Activated T-helper 1 cell treated with Interleukin-2 at 50 U/mL for 16 hours (primary cell): ENCODE measurements at places on chromosomes 3 and 15.

DNA sequence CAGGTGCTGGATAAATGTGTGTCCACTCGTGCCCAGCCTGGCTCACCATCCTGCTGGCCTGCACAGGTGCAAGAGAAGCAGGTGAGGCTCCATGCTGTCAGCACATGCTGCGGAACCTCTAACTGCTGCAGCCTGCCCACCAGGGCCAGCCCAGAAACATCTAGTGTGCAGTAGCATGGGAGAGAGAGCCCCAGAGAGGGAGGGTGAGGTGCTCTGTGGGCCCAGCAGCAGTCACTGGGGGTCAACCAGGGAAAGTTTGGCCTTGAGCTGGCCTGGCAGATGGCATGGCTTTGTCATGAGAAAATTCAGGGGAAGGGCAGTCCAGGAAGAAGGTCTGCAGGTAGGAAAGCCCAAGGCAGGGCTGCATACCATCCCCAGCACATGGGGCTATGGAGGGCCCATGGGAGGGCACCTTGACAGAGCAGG, 18.2 kb upstream of the PRR23E start:
- no peak for DNase-seq

DNA sequence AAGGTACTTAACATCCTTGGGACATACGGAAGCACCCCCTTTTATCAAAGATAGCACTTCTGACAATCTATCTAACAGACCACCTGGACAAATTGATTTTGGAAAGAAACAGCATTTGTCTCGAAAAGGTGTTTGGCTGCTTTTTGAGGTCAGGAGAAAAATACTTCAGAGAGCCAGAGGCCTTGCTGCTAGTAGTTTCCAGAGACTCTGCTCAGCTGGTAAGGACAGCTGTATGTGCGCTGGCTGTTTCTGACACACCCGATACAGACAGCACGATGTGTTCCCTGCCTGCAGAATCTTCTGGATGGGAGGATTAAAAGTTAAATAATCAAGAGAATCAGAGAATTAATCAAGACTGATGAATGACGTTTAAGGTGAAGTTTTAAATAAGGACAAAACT, 15.6 kb upstream of the GYG1 start:
- no peak for DNase-seq

DNA sequence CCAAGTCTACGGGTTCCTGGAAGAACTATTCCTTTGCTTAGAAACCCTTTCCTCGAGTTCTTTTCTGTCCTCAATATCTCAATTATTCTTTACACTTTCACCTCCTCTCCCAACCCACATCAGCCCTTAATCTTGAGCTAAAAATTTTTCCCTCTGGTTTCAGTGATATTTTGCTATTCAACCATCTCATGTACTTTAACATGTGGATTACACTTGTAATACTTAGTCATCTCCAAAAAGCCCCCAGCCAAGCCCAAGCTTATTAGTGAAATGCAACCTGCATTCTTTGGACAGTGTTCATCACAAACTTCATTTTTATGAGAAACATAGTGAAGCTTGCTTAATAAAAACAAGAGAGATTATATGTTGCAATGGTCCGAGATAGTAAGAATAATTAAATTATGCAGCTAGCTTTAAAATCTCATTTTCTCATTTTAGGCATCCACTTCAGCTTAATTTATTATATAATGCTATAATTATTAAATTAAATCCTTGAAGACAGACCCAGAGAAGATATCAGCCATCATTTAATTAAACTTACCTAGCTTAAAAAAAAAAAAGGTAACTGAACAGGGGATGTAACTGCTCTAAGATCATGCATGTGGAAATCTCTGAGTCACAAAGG, 534.5 kb upstream of the TBL1XR1 start:
- no peak for DNase-seq

GRCh38 chr3:159839561-159840379, 148.9 kb upstream of the IL12A start:
- DNase-seq = no peak

GRCh38 chr3:13098192-13098988, 25.2 kb upstream of the IQSEC1 start:
- no peak for DNase-seq

GRCh38 chr15:38859574-38859973, 295.0 kb upstream of the RASGRP1 start:
- DNase-seq = no peak
